Fibroblast of lung (primary cell): ENCODE measurements at places on chromosomes 6 and 20. TPM values are rescaled to one million over a fixed set of nuclear protein-coding genes. Genes with fewer than 3 reads are reported as not detected.

DNA sequence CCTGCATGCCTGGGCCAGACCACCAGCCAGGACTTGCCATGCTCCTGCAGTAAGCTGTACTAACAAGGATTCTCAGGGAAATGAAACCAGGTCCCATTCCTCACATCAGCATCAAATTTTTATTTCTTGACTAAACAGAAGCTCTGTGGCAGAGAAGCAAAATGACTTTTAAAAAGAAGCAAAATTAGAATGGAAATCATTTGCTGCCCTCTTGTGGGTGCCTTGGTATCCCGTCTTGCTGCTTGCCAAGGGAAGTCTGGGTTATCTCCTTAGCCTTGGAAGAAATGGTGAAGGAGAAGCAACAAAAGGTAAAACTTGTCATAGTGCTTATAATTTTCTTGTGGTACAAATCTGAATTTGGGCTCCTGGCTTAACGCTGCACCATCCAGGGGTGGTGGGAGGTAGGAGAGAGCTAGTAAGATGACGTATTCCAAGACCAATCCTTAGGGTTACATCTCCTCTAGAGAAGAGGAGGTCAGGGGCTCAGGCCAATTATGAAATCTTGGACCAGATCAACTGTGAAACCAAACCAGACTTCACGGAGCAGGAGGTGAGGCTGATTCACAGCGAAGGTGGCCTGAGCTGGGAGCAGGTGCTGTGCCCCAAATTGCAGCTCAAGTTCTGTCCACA, 107.5 kb downstream of the FAXC start:
- no peaks in the 10 kb centered on the region for H3K4me1 ChIP-seq
- no peak overlapping the region for H3K27ac ChIP-seq
- H3K27me3 ChIP-seq, result no peaks in the 10 kb centered on the region
- H3K4me3 ChIP-seq, result no peak overlapping the region

DNA sequence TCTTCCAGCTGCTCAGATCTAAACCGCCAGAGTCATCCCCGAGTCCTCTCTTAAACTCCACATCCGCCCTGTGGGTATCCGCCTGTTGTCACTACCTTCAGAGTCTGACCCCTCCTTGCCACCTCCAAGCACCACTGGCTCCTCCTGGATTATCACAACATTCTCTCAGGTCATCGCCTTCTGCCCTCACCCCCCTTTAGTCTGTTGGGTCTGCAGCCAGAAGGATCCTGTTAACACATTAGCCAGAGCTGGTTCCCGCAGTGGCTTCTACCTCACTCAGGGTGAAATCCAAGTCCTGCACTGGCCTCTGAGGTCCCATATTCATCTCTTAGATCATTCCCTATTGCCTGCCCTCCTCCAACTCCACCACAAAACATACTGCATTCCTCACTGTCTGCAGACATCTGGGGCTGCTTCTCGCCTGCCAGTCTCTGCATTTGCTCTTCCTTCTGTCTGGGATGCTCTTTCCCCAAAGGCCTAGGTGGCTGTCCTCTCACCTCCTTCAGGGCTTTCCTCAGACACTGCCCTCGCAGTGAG, 34.1 kb downstream of the TNXB start:
- H3K36me3 ChIP-seq, result peaks cover 1% of the 10 kb centered on the region
- no peak for DNase-seq
- H3K4me1 ChIP-seq, result peaks cover 11% of the 10 kb centered on the region
- no peak overlapping the region for H3K4me3 ChIP-seq

OPRL1 gene
- total RNA-seq, result 2.6 and 4.1 TPM in 2 replicates

GRCh38 chr6:112296694-112297093, 42.3 kb upstream of the LAMA4 start:
- no peak overlapping the region for H3K4me3 ChIP-seq
- no peak for DNase-seq
- H3K27ac ChIP-seq, result no peak overlapping the region
- peaks cover 23% of the 10 kb centered on the region for H3K4me1 ChIP-seq
- no peaks in the 10 kb centered on the region for H3K27me3 ChIP-seq
- H3K36me3 ChIP-seq, result no peaks in the 10 kb centered on the region

PRKN gene
- 4.6 and 5.6 TPM in 2 replicates for total RNA-seq

GRCh38 chr20:21796059-21796458, 90.6 kb downstream of the PAX1 start:
- H3K27me3 ChIP-seq, result no peaks in the 10 kb centered on the region
- H3K4me3 ChIP-seq, result no peak overlapping the region
- H3K36me3 ChIP-seq, result no peaks in the 10 kb centered on the region
- DNase-seq, result no peak

INSM1 gene
- not detected in 2 replicates for total RNA-seq

DNA sequence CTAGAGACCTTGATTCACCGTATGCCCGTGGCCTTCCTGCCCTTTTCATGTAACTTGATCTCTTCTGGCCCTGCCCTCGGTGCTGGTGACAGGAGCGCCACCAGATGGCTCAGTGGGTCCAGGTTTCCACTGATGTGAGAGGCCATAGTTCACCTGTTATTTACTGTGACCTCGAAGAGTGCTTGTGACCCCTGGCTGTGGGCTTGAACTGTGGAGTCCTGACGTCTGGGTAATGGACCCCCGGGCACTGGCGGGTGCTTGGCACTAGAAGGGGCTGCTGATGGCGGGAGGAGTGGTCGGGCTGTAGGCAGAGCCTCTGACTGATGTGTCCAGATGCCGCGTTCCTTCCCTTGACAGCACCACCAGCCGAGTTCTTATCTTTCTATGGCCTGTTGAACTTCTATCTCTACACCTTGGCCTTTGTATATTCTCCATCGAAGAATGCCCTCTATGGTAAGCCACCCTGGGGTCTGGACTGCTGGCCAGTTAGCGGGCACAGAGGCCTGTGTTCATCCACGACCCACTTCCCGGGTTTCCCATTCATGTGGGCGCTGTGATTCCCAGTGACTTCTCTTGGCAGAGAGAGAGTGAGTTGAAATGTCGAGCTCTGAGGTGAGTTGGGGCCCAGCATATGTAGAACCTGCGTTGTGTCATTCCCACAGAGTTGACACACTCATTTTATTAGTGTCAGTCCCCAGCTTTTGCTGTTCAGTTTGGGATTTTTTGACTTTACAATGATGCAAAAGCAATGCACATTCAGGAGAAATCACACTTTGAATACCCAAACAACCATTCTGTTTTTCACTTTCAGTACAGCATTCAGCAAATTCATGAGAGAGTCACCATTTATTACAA, 14.9 kb downstream of the DYNLT1 start:
- H3K27me3 ChIP-seq, result no peaks in the 10 kb centered on the region
- DNase-seq, result no peak
- H3K4me1 ChIP-seq, result peaks cover 12% of the 10 kb centered on the region
- H3K36me3 ChIP-seq, result peaks cover 16% of the 10 kb centered on the region
- no peak overlapping the region for H3K27ac ChIP-seq
- no peak overlapping the region for H3K4me3 ChIP-seq

DNA sequence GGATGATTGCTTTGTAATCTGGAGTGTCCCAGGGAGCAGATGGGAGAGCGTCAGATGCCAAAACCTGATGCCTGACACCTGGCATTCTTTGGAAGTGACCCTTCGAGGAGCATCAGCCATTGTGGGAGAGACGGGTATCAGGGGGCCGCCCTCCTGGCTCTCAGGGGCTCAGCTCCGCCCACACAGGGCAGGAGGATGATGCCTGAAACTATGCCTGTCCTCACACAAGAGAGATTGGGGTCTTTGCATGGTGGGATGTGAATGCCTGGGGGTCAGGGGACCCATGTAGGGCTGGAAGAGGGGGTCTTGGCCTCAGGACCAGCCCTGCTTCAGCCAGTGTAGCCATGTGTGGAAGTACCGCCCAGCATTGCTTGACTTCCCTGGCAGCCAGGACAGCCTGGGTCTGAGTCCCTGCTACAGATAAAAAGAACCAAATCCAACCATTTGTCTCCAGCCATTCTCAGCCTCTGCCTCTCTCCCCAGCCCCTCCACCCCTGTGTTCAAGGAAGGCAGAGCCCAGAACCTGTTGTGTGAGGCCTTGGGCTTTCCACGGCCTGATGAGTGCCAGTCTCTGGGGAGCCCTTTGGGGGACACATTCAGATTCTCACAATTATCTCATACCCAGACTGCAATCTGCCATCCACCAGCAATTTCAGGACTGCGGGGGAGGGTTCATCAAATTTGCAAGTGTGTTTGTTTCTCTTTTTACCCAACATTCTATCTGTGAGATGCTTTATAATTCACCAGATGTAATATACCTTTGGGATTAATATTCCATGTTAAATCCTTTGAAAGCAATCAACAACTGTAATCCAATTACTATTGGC, 371.2 kb downstream of the PREX1 start:
- H3K36me3 ChIP-seq, result no peaks in the 10 kb centered on the region
- DNase-seq, result no peak
- no peak overlapping the region for H3K4me3 ChIP-seq
- no peaks in the 10 kb centered on the region for H3K4me1 ChIP-seq
- H3K27ac ChIP-seq, result no peak overlapping the region
- H3K27me3 ChIP-seq, result no peaks in the 10 kb centered on the region

ADGB gene
- not detected in 2 replicates for total RNA-seq

- no peaks in the 10 kb centered on the region for H3K4me1 ChIP-seq
- H3K36me3 ChIP-seq, result no peaks in the 10 kb centered on the region
- no peaks in the 10 kb centered on the region for H3K27me3 ChIP-seq
- no peak overlapping the region for H3K4me3 ChIP-seq
These were observed 382.7 kb downstream of the C6orf118 start for GRCh38 chr6:164926686-164927085.

- no peaks in the 10 kb centered on the region for H3K4me1 ChIP-seq
- H3K4me3 ChIP-seq, result no peak overlapping the region
- DNase-seq, result no peak
- peaks cover 10% of the 10 kb centered on the region for H3K27me3 ChIP-seq
These were observed 187.7 kb downstream of the TRIM27 start for GRCh38 chr6:28736121-28736520.

DNA sequence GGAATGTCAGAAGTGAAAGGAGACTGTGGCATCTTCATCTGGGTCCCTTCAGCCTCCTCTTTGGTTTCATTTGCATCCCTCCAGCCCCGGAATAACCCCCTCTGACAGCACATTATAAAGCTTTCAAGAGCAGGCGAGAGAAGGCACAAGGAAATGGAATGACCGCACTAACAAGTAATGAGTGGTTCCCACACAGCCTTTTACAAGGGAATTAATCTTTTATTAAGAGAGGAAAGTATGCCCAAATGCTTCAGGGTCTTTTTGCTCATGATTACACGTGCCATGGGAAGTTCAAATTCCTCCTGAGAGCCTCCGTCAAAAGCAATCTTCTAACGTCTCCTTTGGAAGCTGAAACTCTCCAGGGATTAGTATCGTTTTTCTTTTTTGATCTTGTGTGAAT, 347.0 kb downstream of the BTBD3 start:
- H3K36me3 ChIP-seq, result no peaks in the 10 kb centered on the region
- no peak overlapping the region for H3K4me3 ChIP-seq
- H3K4me1 ChIP-seq, result no peaks in the 10 kb centered on the region
- no peak overlapping the region for H3K27ac ChIP-seq
- no peak for DNase-seq
- H3K27me3 ChIP-seq, result no peaks in the 10 kb centered on the region

GRCh38 chr20:41408986-41409385, 42.4 kb upstream of the EMILIN3 start:
- DNase-seq, result peak; percentile 15
- no peaks in the 10 kb centered on the region for H3K4me1 ChIP-seq
- H3K27ac ChIP-seq, result no peak overlapping the region

DNA sequence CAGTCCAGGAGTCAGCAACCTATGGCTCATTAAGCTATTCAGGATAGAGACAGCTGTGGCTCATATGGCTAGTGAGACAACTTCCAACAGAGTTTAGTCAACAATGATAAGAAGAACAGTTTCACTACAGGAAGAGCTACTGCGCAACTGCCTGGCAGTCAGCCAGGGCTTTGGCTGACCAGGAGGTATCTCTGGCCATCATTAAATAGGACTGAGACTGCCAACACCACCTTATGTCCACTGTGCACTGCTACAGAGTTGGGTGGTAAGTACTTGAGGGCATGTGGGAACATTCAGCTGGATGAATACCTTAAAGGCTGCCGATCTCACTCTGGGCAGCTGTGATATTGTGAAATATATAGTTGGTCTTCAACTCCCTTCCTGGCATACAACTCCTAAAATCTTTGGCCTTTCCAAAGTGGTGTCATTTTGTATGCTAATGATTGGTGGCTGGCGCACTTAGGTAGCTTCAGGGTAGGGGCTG, 52.2 kb upstream of the FAM83C start:
- no peak overlapping the region for H3K4me3 ChIP-seq
- H3K36me3 ChIP-seq, result no peaks in the 10 kb centered on the region
- H3K27me3 ChIP-seq, result no peaks in the 10 kb centered on the region
- DNase-seq, result peak; percentile 91
- peaks cover 27% of the 10 kb centered on the region for H3K4me1 ChIP-seq

- H3K4me1 ChIP-seq, result no peaks in the 10 kb centered on the region
- H3K27ac ChIP-seq, result no peak overlapping the region
- H3K36me3 ChIP-seq, result no peaks in the 10 kb centered on the region
- no peak overlapping the region for H3K4me3 ChIP-seq
- DNase-seq, result peak; percentile 34
- no peaks in the 10 kb centered on the region for H3K27me3 ChIP-seq
These were observed 24.4 kb downstream of the ANGPT4 start for GRCh38 chr20:891706-892080.

DNA sequence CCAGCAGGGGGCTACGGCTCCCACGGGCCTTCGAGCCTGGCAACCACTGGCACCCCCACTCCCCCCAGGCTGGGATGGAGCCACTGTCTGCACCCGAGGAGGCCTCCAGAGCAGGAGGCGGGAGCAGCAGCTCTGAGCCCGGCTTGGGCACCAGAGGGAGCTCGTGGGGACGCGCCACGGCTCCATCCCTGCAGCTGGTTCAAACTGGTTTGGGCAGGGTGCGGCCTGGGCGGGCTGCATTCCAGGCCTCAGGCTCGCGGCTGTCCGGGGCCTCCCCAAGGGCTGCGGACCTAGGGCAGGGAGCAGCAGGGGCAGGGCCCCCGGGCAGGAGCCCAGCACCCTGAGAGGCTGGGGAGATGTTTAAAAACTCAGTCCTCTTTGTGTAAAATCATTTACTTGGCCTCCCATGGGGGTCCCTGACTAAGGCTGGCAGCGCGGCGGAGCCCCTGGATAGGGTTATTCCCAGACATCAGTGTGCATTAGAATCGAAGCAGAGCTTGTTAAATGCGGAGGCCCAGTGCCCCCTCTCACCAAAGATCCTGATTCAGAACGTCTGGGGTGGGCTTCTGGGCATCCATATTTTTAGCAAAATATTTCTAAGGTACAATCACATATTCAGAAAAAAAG, 4.1 kb upstream of the BCAS4 start:
- H3K27me3 ChIP-seq, result no peaks in the 10 kb centered on the region

GRCh38 chr6:143949962-143950361, 58.1 kb downstream of the PLAGL1 start:
- H3K27me3 ChIP-seq, result no peaks in the 10 kb centered on the region
- no peaks in the 10 kb centered on the region for H3K36me3 ChIP-seq
- no peak overlapping the region for H3K4me3 ChIP-seq
- no peak for DNase-seq
- no peak overlapping the region for H3K27ac ChIP-seq

TMC2 gene
- total RNA-seq, result under 0.01 TPM in 2 replicates

DNA sequence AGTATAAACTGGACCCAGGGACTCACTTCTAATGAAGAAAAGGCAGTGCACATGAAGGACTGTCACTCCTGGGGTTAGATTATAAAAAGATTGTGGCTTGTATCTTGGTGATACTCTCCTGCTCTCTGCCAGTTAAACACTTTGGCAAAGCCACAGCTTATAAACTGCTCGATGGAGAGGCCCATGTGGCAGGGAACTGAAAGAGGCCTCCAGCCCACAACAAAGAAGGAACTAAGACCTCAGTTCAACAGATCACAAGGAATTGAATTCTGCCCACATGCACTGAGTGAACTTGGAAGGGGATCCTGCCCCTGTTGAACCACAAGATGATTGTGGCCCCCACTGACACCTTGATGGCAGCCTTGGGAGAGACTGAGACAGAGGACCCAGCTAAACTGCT, 363.8 kb downstream of the CBLN4 start:
- no peak overlapping the region for H3K27ac ChIP-seq
- H3K27me3 ChIP-seq, result no peaks in the 10 kb centered on the region
- DNase-seq, result no peak

SLC25A27 gene
- 12.6 and 18.7 TPM in 2 replicates for total RNA-seq
